ENCODE measurements at places on chromosomes 16 and 17. TPM values are rescaled to one million over a fixed set of nuclear protein-coding genes. Genes with fewer than 3 reads are reported as not detected.

The KRT25 gene
- total RNA-seq, result not detected

The ABCC3 gene
- total RNA-seq, result 0.67 TPM

The FLYWCH1 gene
- total RNA-seq, result 50.8 TPM

The CCL3 gene
- not detected for total RNA-seq

The STARD3 gene
- 77.7 TPM for total RNA-seq

The ARHGAP44 gene
- 11.5 TPM for total RNA-seq

The GUCY2D gene
- not detected for total RNA-seq

The RHBDL1 gene
- 1.6 TPM for total RNA-seq

The RNF112 gene
- 0.31 TPM for total RNA-seq

The KRT24 gene
- total RNA-seq, result not detected

The PYDC1 gene
- total RNA-seq, result not detected

The RAI1 gene
- total RNA-seq, result 46.2 TPM

The DNAAF1 gene
- total RNA-seq, result 0.18 TPM

- no peak for DNase-seq
These were observed 15.9 kb downstream of the EPOP start for GRCh38 chr17:38658741-38659345.

GRCh38 chr16:24753437-24753836, 24.0 kb downstream of the TNRC6A start:
- no peak for DNase-seq

DNA sequence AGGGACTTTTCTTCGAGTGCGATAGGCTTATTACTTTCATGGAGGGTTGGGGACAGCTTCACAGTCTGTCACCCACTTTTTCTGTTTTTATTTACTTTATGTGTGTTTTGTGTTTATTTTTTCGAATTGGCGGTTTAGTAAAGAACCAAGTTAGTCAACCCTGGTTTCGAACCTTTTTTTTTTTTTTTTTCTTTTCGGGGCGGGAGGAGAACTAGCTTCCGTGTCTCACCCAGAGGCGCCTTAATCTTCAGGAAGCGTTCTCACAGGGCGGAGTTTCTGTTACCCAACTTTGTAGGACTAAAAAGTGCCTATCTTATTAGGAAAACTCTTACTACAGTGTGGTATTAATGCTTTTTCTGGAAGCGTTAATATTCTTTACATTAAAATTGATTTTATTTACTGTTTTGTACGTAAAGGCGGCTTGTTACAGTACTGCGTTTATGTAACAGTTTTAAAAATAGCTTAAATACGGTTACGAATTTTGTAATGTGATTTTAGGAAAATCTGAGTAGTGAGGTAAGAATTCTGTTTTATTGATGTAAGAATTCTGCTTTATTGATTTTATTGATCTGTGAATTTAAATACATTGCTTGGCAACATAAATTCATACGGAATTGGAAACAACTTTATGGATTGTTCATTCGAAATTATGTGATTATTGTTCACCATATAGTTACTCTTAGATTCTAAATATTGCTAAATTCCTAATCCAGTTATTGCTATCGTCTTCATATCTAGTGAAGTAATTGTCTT, 885 bp downstream of the ZNF207 start:
- peak; percentile 13 for DNase-seq

DNA sequence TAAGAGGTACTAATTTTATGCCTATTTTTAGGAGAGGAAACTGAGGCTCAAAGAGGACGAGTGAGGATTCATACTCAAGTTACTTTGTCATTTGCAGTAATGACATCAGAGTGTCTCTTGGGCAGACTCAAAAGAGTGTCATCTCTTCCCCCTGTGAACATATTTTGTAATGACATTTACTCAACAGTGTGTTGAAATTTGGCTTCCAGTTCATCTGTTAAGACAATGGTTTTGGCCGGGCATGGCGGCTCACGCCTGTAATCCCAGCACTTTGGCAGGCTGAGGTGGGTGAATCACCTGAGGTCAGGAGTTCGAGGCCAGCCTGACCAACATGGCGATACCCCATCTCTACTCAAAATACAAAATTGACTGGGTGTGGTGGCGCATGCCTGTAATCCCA, 28.9 kb downstream of the WFDC1 start:
- no peak for DNase-seq

- no peak for DNase-seq
These were observed 3.3 kb downstream of the ALOX12B start for GRCh38 chr17:8084250-8084649.

- DNase-seq, result no peak
These were observed 5.8 kb downstream of the CDIPT start for GRCh38 chr16:29857133-29857760.

DNA sequence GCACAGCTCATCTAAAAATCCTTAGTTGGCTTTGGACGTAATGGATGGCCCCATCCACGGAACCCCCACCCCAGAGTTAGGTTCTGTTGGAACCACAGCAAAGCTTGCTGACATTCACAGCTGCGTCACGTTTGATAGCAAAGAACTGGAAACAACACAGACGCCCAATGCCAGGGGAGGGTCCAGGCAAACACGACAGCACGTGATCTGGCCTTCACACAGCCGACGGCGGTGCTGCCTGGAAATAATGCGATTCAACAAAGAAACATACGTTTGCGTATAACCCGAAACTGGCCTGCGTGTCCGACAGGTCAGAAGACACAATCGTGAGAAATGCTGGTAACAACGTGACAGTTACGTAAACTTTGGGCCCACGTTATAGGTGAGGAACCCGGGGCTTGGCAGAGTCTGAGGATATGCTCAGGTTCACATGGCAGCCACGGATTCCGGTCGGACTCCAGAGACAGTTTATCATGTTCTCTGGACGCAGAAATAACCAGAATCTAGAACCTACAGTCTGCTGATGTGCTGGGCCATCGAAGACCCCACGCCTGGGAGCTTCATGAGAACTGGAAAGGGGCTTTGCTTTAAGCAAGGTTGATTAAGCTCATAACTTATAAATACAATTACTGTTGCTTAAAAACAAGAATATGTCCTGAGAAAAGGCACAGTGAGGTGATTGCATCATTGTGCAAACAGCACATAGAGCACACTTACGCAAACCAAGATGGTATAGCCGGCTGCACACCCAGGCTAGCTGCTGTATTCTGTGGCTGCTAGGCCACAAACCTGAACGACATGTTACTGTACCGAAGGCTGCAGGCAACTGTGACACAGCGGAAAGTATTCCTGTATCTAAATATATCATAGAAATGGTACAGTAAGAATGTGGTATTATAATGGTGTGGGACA, 70.4 kb downstream of the RPH3AL start:
- DNase-seq, result no peak

DNA sequence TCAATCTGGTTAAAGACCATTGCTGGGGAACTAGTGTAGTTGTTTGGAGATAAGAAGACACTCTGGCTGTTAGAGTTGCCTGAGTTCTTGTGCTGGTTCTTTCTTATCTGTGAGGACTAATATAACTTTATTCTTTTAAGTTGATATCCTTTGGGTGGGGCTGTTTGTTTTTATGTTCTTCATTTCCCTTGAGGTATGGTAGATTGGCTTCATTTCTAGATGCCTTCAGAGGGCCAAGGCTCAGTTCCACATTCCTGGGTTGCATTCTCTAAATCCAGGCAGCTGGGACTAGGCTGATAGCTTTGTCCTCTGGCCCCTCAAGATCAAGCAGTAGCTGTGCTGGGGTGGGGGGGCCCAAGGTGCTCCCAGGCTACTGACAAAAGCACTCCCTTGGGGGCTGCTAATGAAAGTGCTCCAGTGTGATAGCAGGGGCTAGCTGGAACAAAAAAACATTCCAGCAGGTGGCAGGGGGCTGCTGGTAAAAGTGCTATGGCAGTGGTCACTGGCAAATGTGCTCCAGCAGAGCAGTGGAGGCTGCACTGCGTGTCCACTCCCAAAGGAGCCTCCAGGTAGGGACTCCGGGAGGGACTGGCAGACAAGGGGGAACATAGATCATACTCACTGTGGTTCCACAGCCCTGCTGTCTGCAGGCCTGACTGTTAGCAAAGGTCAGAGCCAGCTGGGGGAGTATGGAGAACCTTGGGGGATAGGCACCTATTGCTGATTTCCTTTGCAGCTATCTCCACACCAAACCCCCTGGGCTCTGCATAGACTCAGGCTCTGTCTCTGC, 45.9 kb upstream of the KCNJ16 start:
- no peak for DNase-seq

DNA sequence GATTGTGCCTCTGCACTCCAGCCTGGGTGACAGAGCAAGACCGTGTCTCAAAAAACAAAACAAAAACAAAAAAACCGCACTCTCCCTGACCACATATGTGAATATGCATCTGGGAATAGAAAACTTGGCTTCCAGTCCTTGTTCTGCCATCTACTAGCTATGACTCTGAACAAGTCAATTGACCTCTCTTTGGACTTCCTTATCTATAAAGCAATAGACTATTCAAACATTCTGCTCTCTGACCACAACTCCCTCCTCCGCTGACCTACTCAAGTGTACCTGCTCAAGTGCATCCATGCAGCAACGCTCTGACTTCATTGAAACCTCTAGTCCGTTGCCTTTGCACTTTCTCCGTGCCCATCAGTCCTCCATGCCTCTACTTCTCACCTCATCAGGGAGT, 52.6 kb upstream of the KDM6B start:
- no peak for DNase-seq

DNA sequence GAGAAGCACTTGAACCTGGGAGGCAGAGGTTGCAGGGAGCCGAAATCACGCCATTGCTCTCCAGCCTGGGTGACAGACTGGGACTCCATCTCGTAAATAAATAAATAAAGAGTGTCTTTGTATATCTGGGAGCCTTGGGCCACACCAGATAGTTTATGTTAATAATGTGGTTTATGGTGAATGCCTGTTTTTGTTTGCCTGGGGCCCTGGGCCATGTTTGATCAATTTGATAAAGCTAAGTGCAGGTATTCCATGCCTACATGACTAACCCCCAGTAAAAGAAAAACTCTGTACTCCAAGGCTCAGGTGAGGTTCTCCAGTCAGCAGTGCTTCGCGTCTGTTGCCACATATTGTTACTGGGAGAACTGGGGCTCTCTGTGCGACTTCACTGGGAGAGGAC, 15.1 kb downstream of the SCIMP start:
- DNase-seq, result no peak

- DNase-seq, result peak; percentile 77
These were observed 2.1 kb upstream of the IRX5 start for GRCh38 chr16:54928411-54929089.

GRCh38 chr16:66295213-66295612, 71.3 kb upstream of the CDH5 start:
- no peak for DNase-seq

GRCh38 chr17:61404913-61405685, 5.5 kb downstream of the TBX2 start:
- DNase-seq, result no peak

- no peak for DNase-seq
These were observed 2.5 kb upstream of the CDYL2 start for GRCh38 chr16:80806927-80807340.

DNA sequence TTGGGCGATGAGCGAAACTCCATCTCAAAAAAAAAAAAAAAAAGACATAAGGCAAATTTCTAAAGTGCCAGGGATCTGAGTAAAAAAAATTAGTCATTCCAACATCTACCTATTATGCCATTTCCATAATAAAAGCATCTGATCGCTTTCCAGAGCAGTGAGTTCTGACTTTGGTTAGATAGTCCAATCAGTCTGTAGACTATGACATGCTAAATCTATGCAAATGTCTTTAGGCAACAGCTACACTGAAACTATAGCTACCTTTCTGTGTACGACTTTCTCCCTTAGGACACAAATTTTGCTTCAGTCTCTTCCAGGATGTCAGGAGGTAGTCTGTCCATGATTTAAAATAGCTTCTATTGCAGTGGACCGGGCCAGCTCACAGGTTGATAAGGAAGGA, 58.9 kb upstream of the ARHGAP44 start:
- DNase-seq, result no peak

- no peak for DNase-seq
These were observed 24.8 kb downstream of the SEC14L1 start for GRCh38 chr17:77165577-77165976.

GRCh38 chr17:20241855-20242254, 225.5 kb downstream of the LGALS9B start:
- no peak for DNase-seq

GRCh38 chr17:58970609-58971450, 135.8 kb downstream of the TRIM37 start:
- DNase-seq, result no peak

GRCh38 chr16:85847681-85848601, 48.4 kb downstream of the COX4I1 start:
- no peak for DNase-seq

DNA sequence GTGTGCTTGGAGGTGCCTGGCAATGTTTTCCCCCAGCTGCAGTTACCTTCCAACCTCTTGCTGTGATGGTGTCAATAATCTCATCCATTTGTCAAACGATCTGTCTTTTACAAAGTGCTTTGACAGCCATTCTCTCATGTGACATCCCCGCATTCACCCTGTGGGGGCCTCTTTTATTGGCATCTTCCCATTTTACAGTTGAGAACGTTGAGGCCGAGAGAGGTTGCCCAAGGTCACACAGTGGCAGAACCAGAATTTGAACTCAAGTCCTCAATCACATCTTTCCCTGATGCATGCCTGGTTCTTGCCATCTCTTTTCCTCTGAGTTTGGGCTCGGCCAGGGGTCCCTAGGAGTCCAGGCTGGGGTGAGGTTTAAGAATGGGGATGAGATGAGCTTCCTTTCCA, 1.5 kb downstream of the TAOK2 start:
- no peak for DNase-seq

GRCh38 chr17:78529871-78530670, 47.1 kb downstream of the DNAH17 start:
- DNase-seq, result no peak

DNA sequence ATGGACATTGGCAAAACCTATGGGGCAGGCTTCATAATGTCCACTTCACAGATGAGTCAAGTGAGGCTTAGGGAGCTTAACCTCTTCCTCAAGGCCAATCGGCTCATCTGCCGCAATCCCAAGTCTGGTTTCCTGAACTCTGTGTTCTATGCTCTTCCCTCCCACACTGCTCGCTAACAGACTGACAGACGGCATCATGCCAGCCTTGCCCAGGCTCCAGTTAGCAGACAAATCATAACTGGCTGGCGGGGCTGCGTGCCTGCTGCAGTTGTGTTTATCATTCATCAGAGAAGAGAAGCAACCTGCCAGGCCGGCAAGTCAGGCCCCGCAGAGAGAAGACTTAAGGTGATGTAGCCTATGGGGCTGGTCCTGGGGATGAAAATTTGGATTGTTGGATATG, 216.2 kb upstream of the ASIC2 start:
- DNase-seq, result no peak

DNA sequence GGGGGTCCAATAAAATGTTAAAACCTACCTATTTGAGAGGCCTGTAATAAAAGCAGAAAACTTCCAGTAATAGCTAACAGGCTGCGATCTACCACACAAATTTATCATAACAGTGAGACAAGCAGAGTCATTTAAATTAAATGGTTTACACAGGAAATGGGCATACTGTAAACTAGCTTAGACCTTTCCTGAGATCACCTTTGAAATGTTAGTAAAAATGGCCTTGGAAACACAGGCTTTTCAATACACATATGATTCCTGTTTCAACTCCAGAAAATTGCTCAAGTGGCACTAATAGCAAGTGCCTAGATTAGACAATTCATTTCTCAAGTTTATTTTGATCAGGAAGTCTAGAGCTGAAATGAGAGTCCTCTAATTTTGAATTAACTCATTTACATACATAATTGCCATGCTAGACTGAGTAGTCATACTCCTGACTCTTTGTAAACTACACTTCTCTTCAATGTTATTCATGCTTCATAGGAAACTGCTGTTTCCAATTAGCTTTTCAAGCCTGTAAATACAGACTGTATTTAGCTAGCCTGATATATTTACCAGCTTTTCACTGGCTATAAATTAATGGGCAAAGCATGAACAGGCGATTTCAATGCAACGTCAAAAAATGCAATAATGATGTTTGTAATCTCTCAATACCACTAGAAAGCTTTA, 43.3 kb downstream of the PARN start:
- no peak for DNase-seq

GRCh38 chr17:74832421-74832820, 27.3 kb downstream of the GRIN2C start:
- no peak for DNase-seq
